ENCODE measurements at places on chromosomes 11 and 22.

- no peak for DNase-seq
Observed at GRCh38 chr11:45560913-45561281, 104.5 kb downstream of the CHST1 start.

GRCh38 chr22:29348956-29349355 is 33.5 kb upstream of the RASL10A start:
- DNase-seq = no peak

DNA sequence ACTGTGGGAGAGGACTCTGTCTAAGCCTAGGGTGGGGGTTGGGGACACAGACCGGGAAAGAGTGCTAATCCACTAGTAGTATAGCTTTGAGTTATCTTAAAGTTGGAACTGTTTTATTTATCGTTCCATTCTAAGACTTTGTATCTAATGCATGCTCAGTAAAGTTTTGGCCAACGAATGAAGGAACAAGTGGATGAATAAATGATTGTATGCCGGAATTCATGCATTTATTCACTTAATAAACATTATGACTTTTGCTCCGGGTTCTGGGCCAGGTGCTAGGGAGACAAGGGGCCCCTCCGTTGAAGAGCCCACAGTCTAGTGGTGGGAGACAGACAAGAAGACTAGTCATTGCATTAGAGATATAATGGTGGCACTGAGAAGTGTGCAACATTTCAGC is 645 bp downstream of the RNF121 start:
- no peak for DNase-seq

DNA sequence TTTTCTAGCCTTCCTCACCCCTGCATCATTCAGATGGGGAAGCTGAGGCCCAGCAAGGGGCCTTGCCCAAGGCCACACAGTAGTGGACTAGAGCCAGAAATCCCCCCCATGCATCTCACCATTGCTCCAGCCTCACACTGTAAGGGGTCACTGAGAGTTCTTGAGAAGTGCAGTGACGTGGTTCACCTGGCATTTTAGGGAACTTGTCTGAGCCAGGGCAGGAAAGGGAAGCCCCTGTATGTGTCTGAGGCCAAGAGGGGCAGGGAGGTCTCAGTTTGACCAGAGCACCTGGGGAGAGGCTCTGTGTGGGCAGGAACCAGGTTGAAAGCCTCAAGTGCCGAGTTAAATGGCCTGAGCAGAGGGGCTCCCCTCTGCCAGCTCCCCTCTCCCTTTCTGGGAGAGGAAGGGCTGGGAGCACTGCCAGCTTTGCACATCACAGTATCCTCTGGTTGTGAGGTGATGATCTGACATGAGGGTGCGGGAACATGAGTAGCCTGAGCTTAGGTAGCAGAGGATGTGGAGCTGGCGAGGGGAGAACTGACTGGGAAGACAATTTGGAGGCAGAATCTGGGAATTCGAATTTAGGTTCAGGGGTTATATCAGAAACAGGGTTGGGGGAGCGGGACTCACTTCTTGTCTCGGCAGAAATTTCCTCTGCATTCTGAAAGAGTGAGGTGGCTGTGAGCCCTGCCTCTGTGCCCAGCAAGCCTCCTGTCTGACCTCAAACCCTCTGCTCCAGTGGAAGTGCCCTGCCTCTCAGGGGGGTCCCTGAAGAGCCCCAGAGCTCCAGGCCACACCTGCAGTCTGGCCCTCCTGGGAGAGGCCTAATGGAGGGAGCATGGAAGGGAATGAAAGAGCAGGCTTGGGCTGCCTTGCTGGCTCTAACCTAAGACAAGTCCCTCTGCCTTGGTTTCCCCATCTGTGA is 14.6 kb downstream of the ARHGEF17 start:
- no peak for DNase-seq

GRCh38 chr11:80745416-80745815 is 1304.6 kb upstream of the TENM4 start:
- DNase-seq = no peak

- no peak for DNase-seq
Observed at GRCh38 chr11:332651-333480, 12.2 kb upstream of the IFITM3 start.

- DNase-seq = no peak
Observed at GRCh38 chr11:33542921-33543320, 157.7 kb downstream of the C11orf91 start.

DNA sequence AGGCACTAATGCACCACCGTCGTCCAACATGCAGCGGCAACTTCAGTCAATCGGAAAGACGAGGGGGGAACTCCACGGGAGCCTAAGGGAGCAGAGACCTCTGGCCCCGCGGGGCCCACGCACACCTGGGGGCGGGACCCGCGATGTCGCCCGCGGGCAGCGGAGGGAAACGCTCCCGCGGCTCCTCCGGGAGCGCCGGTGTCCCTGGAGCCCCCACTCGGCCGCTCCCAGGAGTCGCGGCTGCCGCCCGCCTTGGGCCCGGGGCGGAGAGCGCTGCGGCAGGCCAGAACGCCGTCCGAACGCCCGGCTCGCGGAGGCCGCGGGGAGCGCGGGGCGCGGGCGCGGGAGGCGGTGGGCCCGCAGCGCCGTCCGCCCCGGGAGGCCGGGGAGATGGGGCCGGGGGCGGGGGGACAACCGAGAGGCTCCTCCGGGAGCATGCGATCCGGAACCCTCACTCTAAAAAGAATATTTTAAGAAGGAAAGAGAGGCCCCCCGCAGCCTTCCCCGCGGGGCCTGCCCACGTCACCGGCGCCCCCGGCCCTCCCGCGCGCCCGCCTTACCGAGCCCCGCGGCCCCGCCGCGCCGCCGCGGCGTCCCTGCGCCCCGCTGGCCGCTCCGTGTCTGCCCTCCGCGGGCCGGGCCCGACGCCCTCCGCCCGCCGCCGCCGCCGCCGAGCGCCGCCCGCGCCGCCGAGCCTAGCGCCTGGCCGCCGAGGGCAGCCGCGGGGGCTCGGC is 86.6 kb upstream of the ARHGAP32 start:
- DNase-seq = no peak

- no peak for DNase-seq
Observed at GRCh38 chr11:120590472-120590871, 78.9 kb downstream of the GRIK4 start.

- DNase-seq = no peak
Observed at GRCh38 chr22:44793106-44793505, 40.7 kb downstream of the ARHGAP8 start.

GRCh38 chr11:123474994-123475393 is 44.9 kb downstream of the GRAMD1B start:
- no peak for DNase-seq

DNA sequence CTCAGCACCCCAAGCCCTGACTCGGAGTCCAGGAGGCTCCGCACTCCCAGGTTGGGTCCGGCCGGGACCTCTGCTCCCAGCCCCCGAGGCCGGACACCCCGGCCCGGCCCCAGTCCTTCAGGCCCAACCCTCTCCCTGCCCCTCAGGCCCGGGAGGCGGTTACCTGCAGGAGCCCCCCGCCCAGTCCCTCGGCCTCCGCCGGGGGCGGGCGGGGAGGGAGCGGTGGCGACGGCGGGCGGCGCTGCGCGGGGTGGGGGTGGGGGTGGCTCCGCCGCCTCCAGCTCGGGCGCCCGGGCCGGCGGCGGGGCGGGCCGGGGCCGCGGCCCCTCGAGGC is 310 bp downstream of the TCF20 start:
- no peak for DNase-seq

DNA sequence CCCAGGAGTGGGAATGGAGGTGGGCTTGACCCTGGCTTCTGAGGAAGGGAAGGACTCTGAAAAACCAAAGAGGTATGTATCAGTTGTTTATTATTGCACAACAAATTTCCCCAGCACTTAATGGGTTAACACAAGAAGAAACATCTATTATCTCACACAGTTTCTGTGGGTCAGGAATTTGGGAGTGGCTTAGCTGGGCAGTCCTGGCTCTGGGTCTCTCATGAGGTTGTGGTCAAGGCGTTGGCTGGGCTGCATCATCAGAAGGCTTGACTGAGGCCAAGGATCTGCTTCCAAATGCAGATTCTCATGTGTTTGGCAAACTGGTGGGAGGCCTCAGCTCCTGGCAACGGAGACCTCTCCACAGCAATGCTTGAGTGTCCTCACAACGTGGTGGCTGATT is 17.5 kb upstream of the SMIM38 start:
- no peak for DNase-seq

- no peak for DNase-seq
Observed at GRCh38 chr11:93320230-93320629, 10.3 kb upstream of the DEUP1 start.

DNA sequence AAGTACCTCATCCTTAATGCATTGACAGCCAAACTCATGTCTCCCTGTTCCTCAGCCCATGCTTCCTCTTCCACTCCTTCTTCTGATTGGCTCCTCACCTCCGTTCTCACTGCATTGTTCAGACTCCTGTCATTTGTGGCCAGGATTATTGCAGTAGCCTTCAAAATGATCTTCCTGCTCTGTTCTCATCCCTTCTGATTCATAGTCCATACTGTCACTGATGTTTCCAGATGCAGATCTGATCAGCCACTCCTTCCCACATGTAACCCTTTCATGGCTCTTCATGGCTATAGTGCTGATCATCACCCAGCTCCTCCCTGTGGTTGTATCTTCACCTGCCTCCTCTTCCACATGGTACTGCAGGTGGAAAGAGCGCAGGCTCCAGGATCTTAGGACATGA is 71.7 kb downstream of the DEPDC5 start:
- DNase-seq = no peak

GRCh38 chr11:77151804-77152509 is 23.9 kb downstream of the MYO7A start:
- DNase-seq = no peak

GRCh38 chr22:23700706-23701105 is 9.9 kb downstream of the RGL4 start:
- peak; percentile 37 for DNase-seq

DNA sequence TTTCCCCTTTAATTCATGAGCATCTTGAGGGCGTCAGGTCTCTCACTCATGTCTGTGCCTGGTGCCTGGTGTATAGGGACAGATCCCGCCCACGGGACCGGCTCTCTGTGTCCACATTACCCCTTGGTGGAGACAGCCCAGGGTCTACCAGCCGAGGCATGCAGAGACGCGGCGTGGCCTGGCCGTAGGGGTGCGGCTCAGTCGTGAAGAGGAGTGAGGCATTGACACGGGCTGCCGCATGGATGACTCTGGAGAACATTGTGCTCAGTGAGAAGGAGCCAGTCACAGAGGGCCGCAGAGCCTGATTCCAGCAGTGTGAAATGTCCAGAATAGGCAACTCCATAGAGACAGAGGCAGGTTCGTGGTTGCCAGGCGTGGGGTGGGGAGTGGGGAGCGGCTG is 209.8 kb downstream of the TBC1D22A start:
- no peak for DNase-seq

- DNase-seq = peak; percentile 81
Observed at GRCh38 chr11:115488945-115489344, 15.3 kb downstream of the CADM1 start.

DNA sequence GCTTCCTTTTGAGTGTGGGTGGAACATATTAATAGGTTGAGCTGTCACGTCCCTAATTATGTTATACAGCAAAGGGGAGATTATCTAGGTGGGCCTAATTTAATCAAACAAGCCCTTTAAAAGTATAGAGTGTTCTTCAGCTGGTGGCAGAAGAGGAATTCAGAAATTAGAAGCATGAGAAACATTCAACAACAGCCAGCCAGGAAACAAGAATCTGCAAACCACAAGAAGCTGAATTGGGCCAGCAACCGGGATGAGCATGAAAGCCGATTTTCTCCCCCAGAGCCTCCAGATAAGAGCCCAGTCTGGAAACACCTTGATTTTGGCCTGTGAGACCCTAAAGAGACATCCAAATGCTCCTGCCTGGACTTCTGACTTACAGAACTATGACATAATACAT is 105.8 kb upstream of the LDLRAD3 start:
- no peak for DNase-seq

DNA sequence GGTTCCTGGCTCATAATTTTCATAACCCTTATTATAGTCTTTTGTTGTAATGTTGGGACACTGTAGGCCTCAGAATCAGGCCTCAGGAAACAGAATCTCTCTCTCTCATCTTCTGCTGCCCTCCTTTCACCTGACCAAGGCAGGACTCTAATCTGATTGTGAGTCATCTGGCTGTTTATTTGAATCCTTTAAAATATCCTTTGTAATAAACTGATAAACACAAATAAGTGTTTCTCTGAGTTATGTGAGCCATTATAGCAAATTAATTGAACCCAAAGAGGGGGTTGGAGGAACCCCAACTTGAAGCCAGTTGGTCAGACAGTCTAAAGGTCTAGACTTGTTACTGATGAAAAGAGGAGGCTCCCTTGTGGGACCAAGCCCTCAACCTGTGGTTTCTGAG is 30.6 kb downstream of the ACER3 start:
- DNase-seq = no peak

- DNase-seq = no peak
Observed at GRCh38 chr22:49616356-49617231, 211.1 kb downstream of the BRD1 start.

- no peak for DNase-seq
Observed at GRCh38 chr11:46149342-46149741, 28.1 kb upstream of the PHF21A start.

DNA sequence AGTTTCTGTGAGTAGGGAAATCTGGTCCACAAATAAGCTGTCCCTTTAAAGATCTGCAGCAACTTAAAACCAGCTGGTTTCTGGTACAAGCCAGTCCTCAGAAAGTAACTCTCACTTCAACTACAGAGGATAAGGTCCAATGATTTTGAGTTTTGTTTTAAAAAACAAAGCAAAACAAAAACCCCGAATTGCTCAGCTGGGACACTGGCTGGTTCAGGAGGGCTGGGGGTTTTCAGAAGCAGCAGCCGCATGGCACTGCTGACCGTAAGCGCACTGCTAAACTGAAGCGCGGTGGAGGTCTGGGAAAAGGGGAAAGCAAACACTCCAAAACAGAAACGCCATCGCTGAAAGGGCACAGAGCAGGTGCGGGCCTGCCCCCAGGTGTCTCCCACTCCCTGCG is 59.7 kb downstream of the MICAL3 start:
- no peak for DNase-seq

DNA sequence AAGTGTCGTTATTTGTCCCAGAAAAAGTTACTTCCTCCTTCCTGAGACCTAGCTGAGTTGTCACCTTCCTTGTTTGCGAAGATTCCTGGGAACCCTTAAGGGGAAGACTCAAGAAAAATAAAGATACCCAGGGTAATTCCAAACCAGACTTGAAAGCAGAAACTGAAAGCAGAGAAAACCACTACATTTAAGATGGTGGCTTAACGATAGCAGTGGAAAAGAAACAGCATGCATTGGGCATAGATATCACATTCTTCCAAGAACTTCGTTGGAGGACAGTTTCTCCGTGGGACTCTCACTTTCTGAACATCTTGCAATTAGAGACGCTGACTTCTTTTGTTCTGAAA is 89.1 kb downstream of the FAM76B start:
- DNase-seq = no peak

GRCh38 chr11:5092821-5093585 is 23.6 kb downstream of the OR52E1 start:
- DNase-seq = no peak

GRCh38 chr11:73461335-73461840 is 85.2 kb downstream of the RELT start:
- DNase-seq = no peak

DNA sequence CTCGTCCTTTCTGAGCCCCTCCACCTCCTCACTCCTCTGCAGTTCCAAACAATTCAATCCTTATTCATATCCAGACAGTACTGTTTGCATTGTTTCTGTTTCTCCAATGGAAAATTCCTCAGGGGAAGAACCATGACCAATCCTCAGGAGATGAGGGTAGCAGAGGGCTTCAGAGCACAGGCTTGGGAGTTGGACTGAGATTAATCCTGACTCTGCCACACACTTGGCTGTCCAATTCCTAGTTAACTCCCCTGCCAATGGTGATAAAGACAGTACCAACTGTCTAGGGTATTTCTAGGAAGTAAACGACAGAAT is 58.0 kb downstream of the MICAL3 start:
- no peak for DNase-seq

All from non-pigmented ciliary epithelial cell (primary cell).